ENCODE measurements at places on chromosomes 4 and X.

- no peak for DNase-seq
Observed at GRCh38 chr4:45036677-45037076, 310.3 kb upstream of the GNPDA2 start.

GRCh38 chrX:119695535-119696050 lies 2.6 kb upstream of the SEPTIN6 start:
- no peak for DNase-seq

DNA sequence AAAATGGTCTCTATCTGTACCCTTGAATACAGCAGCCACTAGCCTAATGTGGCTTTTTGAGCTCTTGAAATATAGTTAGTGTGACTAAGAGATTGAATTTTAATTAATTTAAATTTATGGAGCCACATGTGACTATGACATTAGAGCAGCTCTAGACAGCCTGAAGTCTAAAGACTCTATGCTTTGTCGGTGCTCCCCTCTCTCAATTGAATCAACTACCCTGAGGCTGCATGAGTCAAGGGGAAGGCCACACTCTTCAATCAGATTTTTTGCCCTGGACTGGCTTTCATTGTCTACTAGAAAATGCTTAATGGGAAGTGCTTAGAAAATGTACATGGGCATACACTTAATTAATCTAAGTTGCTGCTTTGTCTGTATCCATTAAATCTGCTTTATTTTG lies 11.7 kb downstream of the TLR7 start:
- no peak for DNase-seq

DNA sequence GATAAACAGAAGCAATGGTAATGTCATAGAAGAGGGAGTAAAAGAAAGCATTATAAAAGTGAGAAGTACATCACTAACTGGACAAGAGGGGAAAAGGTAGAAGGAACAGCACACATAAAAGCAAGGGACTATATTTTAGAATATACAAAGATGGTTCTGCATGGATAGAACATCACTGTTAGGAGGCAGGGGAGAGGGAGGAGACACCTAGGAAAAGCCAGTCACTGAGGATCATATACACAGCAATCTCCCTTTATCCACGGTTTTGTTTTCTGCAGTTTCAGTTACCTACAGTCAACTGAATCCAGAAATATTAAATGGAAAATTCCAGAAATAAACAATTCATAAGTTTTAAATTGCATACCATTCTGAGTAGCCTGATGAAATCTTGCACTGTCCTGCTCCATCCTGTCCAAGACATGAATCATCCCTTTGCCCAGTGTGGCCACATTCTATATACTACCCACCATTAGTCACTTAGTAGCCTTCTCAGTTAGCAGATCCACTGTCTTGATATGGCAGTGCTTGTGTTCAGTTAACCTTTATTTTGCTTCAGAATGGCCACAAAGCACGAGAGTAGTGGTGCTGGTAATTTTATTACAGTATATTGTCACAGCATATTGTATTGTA lies 74.2 kb downstream of the PPA2 start:
- no peak for DNase-seq

- DNase-seq = no peak
Observed at GRCh38 chr4:36757580-36758311, 476.3 kb downstream of the DTHD1 start.

DNA sequence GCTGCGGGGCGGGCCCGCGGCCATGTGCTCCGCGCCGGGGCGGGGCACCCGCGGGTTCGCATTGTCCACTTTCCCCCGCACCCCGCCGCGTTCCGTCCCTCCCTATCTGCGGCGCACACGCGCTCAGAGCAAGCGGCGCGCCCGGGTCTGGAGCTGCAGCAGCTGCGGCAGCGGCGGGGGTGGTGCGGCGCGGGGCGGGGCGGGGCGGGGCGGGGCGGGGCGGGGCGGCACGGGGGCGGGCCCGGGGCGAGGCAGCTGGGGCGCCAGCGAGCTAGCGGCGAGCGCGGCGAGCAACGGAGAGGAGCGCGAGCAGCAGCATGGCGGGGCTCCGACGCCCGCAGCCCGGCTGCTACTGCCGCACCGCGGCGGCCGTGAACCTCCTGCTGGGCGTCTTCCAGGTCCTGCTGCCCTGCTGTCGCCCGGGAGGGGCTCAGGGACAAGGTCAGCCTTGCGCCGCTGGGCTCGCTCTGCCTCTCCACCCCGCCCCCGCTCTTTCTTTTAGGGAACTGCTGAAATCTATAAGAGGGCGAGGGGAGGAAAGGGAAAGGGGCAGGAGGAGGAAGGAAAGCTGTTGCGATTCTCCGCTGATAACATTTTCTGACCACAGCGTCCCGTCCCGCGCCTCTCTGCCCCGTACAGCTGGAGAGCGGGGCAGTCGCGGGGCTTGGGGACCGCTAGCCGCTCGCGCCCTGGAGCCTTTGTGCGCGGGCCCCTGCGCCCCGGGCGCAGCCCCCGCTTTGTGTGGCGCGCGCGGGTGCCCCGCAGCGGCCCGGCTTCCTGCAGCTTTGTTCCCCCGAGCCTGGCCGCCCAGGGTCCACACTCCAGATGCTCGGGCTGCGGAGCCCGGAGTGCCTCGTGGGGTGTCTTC lies at the start of gene TMEM131L:
Gene TMEM131L, plus strand, starts transcription at position 280 of the 868 bp plus-strand sequence. Its CDS starts 38 bp downstream, at position 318.
- DNase-seq = peak; percentile 71

DNA sequence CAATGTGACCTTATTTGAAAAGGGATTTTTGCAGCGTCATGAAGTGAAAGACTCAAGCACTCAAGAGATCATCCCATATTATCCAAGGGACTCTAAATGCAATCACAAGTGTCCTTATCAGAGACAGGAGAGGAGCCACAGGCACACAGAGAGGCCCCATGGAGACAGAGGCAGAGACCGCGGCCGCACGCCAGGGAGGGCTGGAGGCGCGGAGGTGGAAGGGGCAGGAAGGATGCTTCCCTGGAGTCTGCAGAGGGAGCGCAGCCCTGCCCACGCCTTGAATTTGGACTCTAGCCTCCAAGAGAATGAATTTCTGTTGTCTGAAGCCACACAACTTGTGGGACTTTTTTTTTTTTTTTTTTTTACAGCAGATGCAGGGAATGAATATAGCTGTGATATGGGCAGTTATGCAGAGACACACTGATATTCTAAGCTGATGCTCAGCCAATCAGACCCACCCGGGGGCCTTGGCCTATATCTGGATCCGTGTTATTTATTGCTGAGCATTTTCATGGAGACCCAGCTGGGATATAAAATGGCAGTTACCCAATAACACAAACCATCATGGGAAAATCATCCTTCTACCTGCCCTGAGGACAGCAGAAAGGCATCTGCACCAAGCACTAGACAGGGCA lies 244.8 kb upstream of the PSAPL1 start:
- no peak for DNase-seq

DNA sequence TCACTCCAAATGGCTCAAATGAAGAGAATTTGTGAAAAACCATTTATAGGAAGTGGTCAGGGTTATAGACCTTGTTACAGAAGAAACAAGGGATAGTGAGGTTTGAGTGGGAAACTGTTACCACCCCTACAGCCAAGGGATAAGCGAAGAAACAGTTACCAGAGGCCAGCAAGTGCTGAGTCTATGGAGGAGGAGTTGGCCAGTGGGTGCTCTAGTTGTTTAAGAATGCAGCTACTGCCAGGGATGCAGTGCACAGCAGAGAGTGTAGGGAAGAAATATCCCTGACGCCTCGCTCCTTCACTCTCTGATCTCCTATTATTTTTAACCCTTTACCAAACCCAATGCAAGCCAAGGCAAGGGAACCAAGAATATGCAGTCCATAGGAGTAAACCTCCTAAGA lies 15.2 kb upstream of the SYTL4 start:
- DNase-seq = no peak

- no peak for DNase-seq
Observed at GRCh38 chrX:147832707-147833348, 78.9 kb upstream of the FMR1 start.

GRCh38 chrX:11470250-11470974 lies 177.2 kb downstream of the AMELX start:
- no peak for DNase-seq

DNA sequence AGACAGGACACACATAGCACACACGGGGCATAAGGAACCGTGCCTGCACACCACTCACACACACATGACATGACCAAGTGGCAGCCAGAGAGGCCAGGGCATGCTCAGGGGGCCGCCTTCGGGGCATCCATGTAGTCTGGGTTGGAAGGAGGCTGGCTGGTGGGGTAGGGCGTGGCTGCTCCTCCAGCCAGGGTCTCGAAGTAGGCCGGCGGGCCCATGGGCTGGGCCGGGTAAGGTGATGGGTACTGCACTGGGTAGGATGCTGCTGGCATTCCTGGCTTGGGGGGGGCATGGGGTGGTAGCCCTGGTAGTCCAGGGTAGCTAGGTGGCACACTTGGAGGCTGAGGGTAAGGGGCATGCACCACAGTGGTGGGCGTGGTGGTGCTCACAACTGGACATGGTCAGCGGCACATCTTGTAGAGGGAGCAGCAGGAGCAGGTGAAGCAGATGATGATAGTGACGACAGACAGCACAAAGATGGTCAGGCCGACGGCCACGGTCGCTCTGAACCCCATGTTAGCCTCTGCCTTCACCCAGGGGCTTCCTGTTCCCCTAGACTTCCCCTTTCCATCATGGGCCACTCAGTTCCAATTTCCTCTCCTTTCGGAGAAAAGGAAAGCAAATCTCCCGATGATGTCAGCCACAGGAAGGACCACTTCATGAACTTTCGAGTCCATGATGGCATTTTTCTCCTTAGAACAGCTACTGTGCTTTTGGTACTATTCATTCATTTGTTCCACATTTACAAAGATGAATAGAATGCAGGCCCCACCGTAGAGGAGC lies 10.9 kb upstream of the DDX3X start:
- no peak for DNase-seq

DNA sequence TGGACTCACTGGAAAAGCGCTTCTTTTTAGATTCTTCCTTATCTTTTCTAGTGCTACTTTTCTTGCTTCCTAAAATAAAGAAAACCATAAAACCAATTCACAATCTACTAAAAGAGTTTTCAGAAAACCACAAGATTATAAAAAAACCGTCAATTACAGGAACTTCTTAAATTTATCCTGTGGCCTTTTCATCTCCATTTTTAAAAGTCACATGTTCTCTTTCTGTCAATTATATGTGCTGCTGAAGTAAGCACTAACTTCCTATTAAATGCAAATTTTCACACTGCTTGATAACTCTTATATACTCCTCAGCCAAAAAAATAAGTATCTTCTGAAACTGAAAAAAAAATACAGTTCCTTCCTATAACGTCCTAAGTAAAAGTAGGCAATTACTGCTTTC lies 32.8 kb downstream of the CENPC start:
- DNase-seq = no peak

DNA sequence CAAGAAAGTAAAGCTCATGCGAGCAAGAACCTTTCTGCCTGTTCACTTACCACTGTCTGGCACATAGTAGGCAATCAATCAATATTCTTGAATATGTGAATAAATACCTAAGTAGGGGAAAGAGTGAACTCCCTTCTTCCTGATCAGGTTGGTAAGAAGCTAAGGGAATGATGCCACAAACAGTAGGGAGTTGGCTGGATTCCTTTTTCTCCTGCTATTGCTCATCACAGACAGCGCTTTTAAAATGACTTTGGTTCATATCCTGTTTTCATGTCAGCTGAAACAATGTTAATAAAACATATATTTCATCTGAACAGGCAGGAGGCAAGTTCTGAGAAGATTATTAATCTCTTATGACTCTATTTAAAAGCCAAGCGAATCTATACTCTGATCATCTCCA lies 99.2 kb downstream of the NSUN7 start:
- DNase-seq = no peak

- DNase-seq = no peak
Observed at GRCh38 chrX:42459735-42460134, 318.2 kb downstream of the PPP1R2C start.

- no peak for DNase-seq
Observed at GRCh38 chrX:13284570-13284969, 35.3 kb downstream of the ATXN3L start.

GRCh38 chr4:57055886-57056285 lies 54.3 kb downstream of the IGFBP7 start:
- DNase-seq = no peak

GRCh38 chr4:86661006-86661405 lies 66.9 kb downstream of the PTPN13 start:
- DNase-seq = no peak

DNA sequence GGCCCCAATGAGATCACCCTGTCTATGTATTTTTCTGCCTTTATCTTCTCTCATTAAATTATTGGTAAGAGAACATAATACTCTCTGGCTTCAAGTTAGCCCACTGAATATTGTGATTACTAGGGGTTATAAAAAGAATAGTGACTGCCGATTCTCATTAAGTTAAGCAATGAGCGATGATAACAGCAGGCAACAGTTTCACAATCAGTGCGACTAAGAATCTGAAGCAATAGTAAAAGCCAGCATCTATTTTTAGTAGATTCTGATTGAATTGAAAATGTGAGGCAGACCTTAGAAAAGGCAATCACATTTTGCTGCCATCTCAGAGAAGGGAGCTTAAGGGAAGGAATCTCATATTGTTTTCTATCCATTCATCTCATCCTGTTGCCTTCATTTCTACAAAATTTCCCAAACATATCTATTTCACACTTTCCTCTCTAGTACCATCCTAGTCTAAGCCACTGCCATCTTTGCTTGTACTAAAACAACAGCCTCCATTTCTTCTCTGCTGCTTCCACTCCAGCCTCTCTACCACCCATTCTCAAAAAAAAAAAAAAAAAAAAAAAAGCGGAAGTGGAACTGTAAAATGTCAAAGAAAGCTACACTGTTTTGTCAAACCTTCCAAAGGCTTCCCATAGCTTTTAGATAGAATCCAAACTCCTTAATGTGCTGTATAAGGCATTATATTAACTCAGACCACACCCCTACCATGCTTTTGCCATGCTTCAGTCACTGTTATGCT lies 17.4 kb downstream of the GABRA4 start:
- no peak for DNase-seq

DNA sequence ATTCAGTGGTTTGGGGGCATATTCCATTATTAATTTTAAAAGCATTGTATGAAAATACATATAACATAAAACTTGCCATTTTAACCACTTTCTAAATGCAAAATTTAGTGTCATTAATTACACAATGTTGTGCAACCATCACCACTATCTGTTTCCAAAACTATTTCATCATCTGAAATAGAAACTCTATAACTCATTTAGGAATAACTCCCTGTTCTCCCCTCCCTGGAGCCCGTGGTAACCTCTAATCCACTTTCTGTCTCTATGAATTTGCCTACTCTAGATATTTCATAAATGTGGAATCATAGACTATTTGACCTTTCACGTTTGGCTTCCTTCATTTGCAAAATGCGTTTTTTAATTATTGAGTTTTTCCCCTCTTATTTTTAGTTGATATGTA lies 101.4 kb upstream of the GPC4 start:
- no peak for DNase-seq

DNA sequence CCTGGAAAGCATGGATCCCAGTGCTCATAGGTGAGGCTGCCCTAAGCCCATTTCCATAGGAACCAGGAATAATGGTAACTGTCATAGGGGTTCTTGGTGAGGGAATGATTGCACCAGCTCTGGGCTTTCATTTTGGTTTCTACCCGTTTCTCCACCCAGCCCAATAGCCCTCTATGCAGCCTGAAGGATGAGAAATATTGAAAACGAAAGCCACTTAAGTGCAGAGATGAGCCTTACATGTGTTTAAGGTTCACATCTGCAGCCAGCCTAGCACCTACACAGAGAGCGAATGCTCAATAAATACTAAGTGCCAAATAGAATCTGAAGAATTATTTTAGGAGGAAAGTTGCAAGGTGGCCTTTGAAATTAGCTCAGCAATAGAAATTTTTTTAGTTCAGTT lies 60.4 kb downstream of the MCF2 start:
- DNase-seq = no peak
